ENCODE measurements at places on chromosomes 7 and 10.

- DNase-seq, result peak; percentile 99
Measured at GRCh38 chr7:101121991-101122932, 4.6 kb upstream of the SERPINE1 start.

- DNase-seq, result no peak
Measured at GRCh38 chr7:2829040-2829439, 15.1 kb downstream of the GNA12 start.

GRCh38 chr7:157009170-157009777 lies 1.2 kb downstream of the MNX1 start:
- DNase-seq, result no peak

DNA sequence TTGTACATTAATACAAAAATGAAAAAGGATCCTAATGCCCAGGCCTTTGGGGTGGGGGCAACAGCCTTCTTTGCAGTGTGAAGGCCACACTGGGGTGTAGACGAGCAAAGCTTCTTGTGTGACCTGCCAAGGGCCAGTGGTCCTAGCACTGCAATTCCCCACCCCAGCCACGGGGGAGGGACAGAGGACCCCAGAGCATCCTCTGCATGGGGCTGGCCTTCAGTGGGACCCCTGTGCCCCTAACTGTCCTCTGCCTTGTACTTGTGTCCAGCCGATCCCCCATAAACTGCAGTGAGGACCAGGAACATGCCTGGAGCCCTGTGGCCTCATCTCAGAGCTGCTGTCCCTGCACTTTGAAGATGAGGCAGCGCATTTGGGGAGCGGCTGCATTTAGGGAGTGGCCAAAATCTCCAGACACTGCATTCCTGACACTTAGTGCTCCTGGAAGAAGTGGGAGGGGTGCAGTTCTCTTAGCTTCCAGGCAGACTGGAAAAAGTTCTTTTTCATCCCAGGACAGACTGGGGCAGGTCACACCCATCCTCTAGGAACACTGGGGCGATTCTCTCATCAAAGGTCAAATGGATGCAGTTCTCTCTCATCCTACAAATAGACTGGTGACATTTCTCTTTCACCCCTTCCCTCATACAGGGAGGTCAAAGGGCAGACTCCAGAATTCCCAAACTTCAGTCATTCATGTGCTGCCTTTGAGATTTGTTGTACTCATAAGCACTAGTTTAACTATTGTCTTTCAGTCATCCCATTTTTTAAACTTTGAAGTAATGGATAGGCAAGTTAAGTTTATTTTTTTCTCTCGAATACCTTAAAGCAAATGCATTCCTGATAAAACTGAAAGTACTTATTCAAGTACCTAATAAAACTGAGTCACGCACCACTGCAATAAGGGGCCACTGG lies 922 bp upstream of the MYO1G start:
- DNase-seq, result no peak

DNA sequence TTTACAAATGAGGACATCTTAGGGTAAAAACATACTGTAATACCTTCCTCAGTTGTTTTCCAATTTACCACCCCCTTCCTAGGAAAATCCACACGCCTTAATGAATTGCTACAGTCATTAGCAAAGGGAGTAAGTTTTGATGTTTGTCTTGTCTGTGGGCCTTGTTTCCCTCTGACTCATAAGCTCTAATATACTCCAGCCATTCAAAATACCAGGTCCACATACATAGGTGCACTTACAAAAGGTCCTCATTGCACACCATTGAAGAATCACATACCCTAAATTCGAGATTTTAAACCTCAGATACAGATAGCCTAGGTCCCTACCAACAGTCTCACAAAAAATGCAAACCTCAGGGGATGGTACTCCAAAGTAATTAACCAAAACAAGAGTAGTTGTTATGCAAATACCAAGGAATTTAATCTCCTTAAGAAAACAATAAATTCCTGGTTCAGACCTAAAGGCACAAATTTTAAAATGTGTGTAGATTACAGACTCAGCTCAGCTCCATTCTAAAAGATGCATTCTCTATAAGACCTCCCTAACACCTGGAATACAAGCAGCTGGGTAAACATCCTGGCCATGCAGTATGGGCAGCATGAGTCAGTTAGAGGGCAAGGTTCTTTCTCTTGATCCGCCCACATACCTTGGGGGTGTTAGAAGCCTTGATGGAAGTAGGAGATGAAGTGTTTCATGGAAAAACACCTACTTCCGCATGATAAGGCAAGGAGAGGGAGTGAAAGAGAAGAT lies 3.0 kb upstream of the LIPK start:
- no peak for DNase-seq

DNA sequence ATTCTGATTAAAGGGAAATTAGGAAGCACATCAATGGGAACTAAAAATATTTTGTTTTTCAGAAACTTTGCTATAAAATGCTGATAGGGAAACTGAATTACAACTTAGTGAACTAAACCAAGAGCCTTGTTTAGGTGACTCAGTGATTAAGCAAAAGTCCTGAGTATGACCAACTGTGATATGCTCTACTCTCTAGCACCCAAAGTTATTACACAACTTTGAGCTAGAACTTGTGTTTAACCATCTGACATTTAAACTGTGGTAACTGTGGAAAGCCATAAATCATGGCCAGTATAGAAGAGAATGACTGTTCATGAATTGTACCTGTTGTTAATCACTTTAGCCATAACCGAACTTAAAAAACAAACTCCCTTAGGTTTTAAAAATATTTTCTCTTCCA lies 127.4 kb downstream of the ZNF365 start:
- peak; percentile 24 for DNase-seq

DNA sequence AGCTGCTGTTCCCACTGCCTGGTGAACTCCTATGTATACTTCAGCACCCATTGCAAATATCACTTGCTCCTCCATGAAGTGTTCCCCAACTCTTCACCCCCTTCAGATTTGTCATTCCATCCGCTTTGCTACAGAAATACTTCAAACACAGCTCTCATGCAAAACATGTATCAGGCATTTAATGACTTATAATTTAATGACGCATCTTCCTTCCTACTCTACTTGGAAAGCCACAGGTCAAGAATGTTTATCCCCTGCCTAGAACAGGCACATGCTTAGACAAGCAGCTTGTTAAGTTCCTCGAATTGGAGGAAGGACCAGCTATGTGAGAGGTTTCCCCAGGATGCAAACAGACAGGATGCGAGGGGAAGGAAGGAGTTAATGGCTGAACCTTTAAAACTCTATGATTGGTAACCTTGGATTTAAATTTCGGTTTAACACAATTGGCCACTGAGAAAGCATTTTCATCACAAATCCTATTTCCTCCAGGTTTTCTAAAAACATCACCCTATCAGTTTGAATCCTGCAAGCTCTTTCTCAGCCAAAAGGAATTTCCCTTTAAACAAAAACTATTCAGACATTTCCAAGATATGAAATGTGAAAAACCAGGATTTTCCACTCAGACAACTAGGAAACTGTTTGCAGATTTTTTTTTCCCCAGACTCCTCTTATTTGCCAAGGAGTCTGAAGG lies 11.5 kb downstream of the CREB3L2 start:
- peak; percentile 96 for DNase-seq

DNA sequence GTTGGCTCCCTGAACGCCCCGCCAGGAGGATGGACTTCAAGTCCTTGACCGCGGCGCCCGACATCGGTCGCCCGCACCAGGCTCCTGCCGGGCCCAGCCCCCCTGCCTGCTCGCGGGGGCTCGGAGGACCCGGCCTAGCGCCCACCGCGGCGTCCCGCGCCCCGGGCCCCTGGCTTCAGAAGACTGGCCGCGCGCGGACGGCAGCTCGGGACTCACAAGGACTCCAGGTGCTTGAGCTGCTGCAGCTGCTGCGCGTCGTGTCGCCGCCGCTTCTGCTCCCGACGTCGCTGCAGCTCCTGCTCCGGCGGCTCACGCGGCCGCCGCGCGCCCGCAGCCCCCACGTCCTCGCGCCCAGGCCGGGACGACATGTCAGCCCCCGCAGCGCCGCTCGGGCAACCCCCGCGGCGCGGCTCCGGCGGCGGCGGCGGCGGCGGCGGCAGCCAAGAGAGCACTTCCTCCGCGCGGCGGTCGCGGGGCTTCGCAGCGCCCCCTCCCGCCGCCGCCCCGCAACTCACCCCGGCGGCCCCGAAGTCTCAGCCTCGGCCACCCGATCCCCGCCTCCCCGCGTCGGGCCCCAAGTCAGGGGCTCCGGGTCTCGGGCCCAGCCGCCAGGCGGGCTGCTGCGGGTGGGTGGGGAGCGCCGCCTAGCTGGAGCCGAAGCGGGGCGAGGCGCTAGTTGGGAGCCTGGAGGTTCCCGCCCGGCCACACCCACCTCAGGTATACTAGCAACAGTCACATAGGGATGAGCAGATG lies at the start of gene RP9:
Gene RP9, minus strand, starts transcription at position 400 of the 753 bp plus-strand sequence. Its CDS starts 32 bp downstream, at position 368.
- DNase-seq, result no peak

DNA sequence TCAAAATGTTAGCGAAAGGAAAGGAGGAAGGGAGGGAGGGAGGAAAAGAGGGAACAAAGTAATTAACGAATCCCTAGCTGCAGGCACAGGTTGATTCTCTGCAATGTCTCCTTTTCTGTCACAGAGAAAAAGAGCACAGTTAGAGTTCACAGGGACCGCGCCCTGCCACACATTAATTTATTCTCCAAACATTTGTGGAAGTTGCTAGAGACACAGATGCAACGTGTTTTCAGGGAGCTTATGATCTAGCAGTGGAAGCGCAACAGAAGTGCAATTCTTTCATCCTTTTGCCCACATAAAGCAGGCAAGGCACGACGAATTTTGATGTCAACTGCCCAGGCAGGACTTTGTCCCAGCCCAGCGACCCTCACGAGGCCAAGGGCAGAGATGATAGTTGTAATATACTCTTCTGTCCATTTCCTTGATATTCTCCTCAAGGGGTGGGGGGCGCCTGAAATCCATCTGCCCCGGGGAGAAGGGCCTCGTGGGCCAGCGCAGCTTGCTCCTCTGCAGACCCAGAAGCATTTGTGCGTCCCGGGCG lies 101.7 kb upstream of the ZNF438 start:
- no peak for DNase-seq
